ENCODE measurements at places on chromosomes 2 and 18.

- DNase-seq, result no peak
These were observed 186.2 kb downstream of the DYM start for GRCh38 chr18:49274188-49274714.

- no peak for DNase-seq
These were observed 185.9 kb upstream of the HAAO start for GRCh38 chr2:42978175-42978886.

DNA sequence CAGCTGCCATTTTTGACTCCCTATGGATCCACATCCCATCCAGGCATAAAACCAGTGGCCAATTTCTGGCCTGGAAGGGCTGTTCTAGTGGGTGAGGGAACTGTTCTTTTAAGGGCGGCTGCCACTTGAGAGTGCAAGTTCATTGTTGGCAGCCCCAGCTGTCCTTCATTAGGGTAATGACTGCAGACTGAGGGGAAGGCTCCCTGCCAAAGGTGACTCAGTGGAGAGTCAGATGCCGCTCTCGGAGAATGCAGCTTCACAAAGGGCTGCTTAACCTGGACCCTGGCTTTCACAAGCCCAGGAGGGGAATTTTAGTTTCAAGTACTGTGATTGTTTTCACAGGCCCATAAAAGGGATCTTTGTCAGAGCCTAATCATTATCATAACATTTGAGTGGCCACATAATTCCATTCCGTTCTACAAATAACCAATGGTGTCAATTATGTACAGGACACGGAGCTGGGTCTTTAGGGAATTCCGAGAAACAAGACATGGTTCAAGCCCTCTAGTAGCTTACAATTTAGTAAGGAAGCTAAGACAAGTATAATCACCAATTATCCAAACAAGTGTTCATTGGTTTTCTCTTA lies 235.7 kb downstream of the CDCA7 start:
- DNase-seq, result peak; percentile 93

GRCh38 chr18:32961538-32961937 lies 188.7 kb upstream of the KLHL14 start:
- DNase-seq, result no peak

DNA sequence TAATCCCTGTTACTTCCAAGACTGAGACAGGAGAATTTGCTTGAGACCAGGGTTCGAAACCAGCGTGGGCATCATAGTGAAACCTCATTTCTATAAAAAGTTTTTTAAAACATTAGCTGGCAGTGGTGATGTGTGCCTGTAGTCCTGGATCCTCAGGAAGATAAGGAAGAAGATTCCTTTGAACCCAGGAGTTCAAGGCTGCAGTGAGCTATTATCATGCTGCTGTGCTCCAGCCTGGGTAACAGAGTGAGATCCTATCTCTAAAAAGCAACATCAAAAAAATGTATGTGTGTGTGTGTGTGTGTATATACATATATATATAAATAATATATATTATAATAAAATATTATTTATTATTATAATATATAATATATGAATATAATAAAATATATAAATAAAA lies 1417.6 kb upstream of the CDH2 start:
- DNase-seq, result no peak

DNA sequence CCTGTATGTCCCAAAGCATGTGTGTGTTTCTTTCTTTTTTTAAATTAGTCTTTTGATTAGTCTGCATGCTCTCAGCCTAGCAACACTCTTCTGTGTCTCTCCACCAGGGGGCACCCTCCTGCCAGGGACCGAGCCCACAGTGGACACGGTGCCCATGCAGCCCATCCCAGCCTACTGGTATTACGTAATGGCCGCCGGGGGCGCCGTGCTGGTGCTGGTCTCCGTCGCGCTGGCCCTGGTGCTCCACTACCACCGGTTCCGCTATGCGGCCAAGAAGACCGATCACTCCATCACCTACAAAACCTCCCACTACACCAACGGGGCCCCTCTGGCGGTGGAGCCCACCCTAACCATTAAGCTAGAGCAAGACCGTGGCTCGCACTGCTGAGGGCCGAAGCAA lies 93.8 kb downstream of the NRP2 start:
- peak; percentile 50 for DNase-seq

- DNase-seq, result no peak
These were observed 37.1 kb upstream of the ASAP2 start for GRCh38 chr2:9169349-9170107.

- DNase-seq, result no peak
These were observed 132.1 kb downstream of the SH3RF3 start for GRCh38 chr2:109260886-109261700.

DNA sequence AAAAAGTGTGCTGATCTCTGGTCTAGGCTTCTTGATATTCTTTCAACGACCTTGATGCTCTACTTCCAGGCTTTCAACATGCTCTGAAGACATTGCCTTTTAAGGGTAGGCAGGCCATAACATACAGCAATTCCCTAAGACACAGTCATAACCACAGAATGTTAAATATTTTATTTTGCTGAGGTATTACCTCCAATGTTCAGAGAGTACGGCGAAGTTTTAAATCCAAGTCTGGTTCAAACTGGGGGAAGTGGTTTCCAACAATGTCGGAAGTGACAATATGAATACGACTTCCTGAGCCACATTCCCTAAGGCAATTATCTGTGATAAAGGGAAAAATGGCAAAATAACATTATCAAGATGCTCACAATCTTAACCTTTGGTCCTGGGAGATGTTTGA lies 1077.9 kb upstream of the PIK3C3 start:
- peak; percentile 47 for DNase-seq

- no peak for DNase-seq
These were observed 267.4 kb upstream of the NRXN1 start for GRCh38 chr2:51299370-51299769.
